ENCODE measurements at places on chromosomes 2 and 18.

DNA sequence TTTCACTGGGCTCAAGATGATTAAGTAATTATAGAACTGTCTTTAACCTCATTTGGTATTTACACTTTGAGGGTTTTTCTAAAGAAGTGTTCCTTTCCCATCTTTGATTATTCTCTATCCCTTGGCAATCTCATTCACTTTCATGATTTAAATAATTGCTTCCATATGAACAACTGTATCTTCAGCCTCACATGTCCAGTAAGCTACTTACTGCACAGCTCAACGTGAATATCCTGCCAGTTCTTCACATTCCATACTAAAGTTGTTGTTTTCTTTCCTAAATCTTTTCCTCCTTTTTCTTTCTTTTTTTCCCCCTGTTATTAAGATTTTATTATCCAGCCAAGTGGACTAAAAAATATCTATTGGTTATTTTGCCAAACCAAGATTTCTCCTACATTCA is 37.7 kb downstream of the ZC3H15 start:
- no peak for DNase-seq

GRCh38 chr2:64652231-64653108 is 1.2 kb downstream of the SERTAD2 start:
- no peak for DNase-seq

DNA sequence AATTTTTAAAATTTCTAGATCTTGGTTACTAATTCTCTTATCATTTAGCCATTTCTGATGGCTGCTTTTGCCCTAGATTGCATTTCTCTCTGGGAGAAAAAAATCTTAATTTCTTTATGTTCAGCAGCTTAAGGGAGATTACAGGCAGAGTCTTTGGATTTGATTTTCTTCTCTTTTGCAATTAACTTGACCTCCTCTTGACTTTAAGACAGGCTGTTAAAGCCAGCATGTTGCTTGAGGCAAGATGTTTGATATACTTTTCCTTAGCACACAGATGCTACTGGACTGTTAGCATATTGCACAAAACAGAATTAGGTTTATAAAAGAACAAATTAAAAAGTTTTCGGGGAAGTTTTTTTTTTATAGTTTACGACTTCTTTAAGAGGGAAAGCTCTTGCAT is 50.0 kb downstream of the XRCC5 start:
- no peak for DNase-seq

- DNase-seq = no peak
Observed at GRCh38 chr2:106706283-106706682, 179.7 kb downstream of the ST6GAL2 start.

GRCh38 chr2:205495819-205496218 is 186.5 kb upstream of the NRP2 start:
- no peak for DNase-seq

- DNase-seq = no peak
Observed at GRCh38 chr2:3128786-3129185, 248.8 kb downstream of the EIPR1 start.

DNA sequence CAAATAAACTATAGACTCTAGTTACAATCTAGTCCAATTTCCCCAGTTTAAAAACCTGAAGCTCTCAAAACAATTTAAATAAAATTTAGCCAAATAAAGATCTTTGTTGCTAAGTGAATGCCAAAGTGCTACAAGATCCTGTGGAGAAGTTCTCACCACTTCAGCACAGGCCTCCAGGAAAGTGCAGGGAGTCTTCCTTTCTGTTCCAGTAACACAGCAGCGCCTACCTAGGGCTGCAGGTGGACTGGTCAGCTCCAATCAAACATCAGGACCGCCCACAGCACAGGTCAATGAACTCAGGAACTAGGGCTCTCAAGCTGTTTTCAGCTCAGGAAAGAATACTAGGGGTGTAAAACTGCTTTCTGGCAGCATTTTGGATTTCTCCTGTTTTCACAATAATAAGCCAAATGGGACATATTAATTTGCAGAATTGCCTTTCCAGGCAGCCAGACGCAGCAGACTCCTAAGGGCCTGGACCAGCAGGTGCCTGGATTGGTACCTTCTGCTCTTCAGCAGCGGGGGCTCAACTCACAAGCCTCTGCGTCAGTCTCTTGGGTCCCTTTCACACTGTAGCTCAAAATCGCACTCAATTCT is 1.5 kb downstream of the FAM110C start:
- DNase-seq = no peak
